ENCODE measurements at places on chromosomes 2 and 18. TPM values are rescaled to one million over a fixed set of nuclear protein-coding genes. Genes with fewer than 3 reads are reported as not detected.

The ADCYAP1 gene
- not detected for polyA plus RNA-seq

The DSG4 gene
- polyA plus RNA-seq = not detected

DNA sequence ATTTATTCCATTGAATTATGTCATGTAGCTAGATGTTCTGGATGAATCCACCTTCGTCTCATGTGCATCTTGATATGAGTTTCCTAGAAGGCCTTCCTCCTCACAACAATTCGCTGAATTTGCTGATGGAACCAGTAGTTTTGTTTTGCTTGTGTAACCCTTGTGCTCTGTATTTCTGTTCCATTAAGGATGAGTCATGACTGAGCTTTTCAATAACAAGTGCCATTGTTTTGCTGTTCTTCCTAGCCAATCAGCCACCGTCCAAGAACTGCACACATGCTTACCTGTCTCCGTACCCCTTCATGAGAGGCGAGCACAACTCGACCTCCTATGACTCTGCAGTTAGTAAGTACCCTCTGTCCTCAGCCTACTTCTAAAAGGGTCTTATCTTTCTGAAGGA lies 2.3 kb downstream of the TMEM182 start:
- no peak for DNase-seq

- DNase-seq = no peak
Measured at GRCh38 chr2:57965961-57966360, 80.6 kb upstream of the VRK2 start.

- no peak for DNase-seq
Measured at GRCh38 chr18:9919564-9920232, 5.9 kb downstream of the VAPA start.

- no peak for DNase-seq
Measured at GRCh38 chr18:46759890-46760289, 3.0 kb upstream of the ST8SIA5 start.

The GAL3ST2 gene
- polyA plus RNA-seq = not detected

All from foreskin keratinocyte (primary cell).